ENCODE measurements at places on chromosomes 2 and 18.
A peak's percentile ranks its signal among the peaks of the same experiment; 100 is the strongest.

DNA sequence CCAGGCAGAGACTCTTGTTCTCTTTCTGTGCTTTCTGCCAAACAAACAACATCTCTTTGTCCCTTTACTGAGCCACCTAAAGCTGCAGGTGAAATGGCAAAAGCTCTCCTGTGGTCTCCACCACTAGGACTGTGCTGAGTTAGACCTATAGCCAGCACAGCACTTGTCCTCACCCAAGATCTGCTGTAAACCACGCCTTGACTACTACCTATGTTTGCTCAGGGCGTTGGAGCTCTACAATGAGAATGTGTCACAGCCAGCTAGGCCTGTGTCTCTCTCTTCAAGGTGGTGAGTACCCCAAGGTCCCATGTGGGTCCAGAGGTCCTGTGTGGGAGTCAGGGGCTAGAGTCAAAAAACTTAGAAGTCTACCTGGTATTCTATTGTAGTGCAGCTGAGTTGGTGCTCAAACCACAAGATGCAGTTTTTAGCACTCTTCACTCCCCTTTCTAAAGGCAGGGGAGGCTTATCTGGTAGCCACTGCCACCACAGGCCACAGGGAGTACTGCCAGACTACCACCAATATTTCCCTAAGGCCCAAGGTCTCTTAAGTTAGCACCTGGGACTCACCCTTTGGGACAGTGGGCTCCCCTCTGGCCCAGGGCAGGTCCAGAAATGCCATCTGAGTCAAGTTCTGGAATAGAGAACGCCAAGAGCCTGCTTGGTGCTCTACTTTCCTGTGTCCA lies 96.8 kb upstream of the RPRM start:
- no peak for DNase-seq

- DNase-seq, result no peak
These were observed 21.6 kb downstream of the SNORC start for GRCh38 chr2:232891621-232892071.

DNA sequence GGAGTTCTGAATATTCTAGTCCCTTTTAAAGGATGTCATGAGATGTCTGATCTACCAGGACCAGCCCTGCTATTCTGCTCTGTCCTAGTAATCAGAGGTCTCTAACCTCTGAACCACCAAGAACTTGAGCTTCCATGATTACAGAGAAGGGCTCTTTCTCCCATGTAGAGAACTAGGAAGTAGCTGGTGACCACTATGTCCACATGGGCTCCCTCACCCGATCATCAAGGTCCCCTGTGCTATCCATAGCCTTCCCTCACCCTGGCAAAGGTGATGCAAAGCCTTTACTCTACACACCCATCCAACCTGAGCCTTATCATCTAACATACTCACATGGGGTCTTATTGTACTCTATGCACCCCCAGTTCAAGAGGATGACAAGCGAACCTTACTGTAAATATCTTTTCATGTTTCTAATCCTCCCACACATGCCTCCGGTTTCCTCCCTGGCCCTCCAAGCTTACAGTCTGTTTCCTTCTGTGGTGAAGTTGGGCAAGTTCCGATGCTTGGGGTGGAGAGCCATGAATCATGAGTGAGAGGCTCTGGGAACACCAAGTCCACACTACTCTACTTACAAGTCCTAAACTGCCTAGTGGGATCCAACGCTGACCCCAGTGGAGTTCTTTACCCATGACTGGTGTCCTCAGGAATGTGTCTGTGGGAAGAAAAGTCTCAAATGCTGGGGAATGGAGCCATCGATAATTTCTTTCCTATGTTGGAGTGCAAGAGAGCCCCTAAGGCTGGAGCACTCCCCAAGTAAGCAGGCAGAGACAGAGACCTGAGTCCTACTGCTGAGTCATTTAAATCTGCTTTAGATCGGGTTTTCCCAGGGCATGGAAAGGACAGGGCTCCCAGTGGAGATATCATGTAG lies 73.3 kb upstream of the KLF7 start:
- peak; percentile 100 for DNase-seq

GRCh38 chr2:567865-568638 lies 109.2 kb downstream of the TMEM18 start:
- peak; percentile 4 for DNase-seq

GRCh38 chr2:209771474-209772289 lies at the start of gene UNC80:
Gene UNC80 (plus strand): TSS chr2:209771832. CDS start chr2:209772073, 241 bp downstream.
- DNase-seq, result no peak

All from AG04449 (cell line).